PC-9 (cell line): ENCODE measurements at places on chromosomes 5 and 9. TPM values are rescaled to one million over a fixed set of nuclear protein-coding genes. Genes with fewer than 3 reads are reported as not detected.

GRCh38 chr9:98879963-98880310 lies 63.8 kb upstream of the COL15A1 start:
- no peak overlapping the region for H3K27ac ChIP-seq
- no peak for DNase-seq
- H3K4me3 ChIP-seq: no peak overlapping the region
- no peaks in the 10 kb centered on the region for H3K36me3 ChIP-seq
- peaks cover 67% of the 10 kb centered on the region for H3K27me3 ChIP-seq
- no peaks in the 10 kb centered on the region for H3K4me1 ChIP-seq

GRCh38 chr5:19058216-19058615 lies 929.8 kb downstream of the CDH18 start:
- no peak overlapping the region for H3K27ac ChIP-seq
- no peaks in the 10 kb centered on the region for H3K36me3 ChIP-seq
- no peak overlapping the region for H3K4me3 ChIP-seq

DNA sequence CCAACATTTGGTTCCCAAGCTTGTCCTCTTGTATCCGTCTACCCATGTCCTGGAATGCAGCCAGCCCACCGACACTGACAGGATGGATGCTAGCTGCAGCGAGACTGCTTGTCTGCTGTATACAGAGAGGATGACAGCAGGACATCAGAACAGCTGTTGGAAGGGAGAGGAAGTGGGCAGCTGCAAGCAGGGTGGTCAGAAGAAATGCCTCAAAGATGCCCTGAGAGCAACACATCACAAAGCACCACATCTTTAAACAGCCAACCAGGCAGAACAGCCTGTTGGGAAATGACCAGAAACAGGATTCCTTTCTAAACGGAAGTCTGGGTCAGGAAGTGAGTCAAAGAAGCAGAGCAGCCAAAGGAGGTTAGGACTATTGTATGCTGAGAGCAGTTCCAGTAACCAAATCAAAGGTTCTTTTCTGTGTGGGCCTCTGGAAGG lies 219.1 kb downstream of the NDUFS4 start:
- no peak overlapping the region for H3K27ac ChIP-seq
- no peaks in the 10 kb centered on the region for H3K27me3 ChIP-seq
- H3K4me1 ChIP-seq: no peaks in the 10 kb centered on the region
- no peak for DNase-seq
- H3K36me3 ChIP-seq: no peaks in the 10 kb centered on the region

The ENHO gene
- total RNA-seq: not detected in 2 replicates

DNA sequence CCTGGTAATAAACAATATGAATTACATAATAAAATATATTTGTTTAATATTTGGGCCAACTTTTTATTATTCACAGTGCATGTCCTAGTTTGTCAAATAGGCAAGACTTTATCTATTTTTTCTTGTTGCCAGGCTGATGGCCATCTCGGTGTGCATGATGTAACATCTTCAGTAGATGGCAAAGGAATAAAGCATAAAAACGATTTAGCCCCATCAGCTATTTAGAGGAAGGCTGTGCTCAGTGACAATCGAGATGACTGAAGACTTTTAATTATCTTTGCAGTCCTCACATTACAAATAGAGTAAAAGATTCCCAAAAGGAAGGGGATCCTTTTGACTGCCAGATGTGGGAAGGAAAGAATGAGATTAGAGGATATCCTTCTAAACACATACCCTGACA lies 358.5 kb downstream of the PTPRD start:
- DNase-seq: no peak
- no peak overlapping the region for H3K27ac ChIP-seq
- no peaks in the 10 kb centered on the region for H3K36me3 ChIP-seq

The ANGPTL2 gene
- 0.13 TPM in 1 of 2 replicates, not detected in the other for total RNA-seq

- no peak overlapping the region for H3K27ac ChIP-seq
- DNase-seq: no peak
- no peaks in the 10 kb centered on the region for H3K27me3 ChIP-seq
- no peak overlapping the region for H3K4me3 ChIP-seq
Measured at GRCh38 chr5:169923988-169924387, 56.3 kb downstream of the INSYN2B start.

The SLC6A3 gene
- not detected in 2 replicates for total RNA-seq

The ABLIM3 gene
- total RNA-seq: 101 and 111 TPM in 2 replicates

The ADAMTS2 gene
- total RNA-seq: not detected in 2 replicates

GRCh38 chr5:132219981-132220380 lies 7.7 kb downstream of the P4HA2 start:
- H3K27me3 ChIP-seq: no peaks in the 10 kb centered on the region
- H3K36me3 ChIP-seq: no peaks in the 10 kb centered on the region
- H3K27ac ChIP-seq: no peak overlapping the region
- no peak overlapping the region for H3K4me3 ChIP-seq
- no peak for DNase-seq
- H3K4me1 ChIP-seq: no peaks in the 10 kb centered on the region

GRCh38 chr5:109744261-109744660 lies 54.5 kb downstream of the MAN2A1 start:
- H3K4me1 ChIP-seq: peaks cover 27% of the 10 kb centered on the region
- no peak for DNase-seq
- peak overlapping the region; percentile 33 for H3K27ac ChIP-seq

DNA sequence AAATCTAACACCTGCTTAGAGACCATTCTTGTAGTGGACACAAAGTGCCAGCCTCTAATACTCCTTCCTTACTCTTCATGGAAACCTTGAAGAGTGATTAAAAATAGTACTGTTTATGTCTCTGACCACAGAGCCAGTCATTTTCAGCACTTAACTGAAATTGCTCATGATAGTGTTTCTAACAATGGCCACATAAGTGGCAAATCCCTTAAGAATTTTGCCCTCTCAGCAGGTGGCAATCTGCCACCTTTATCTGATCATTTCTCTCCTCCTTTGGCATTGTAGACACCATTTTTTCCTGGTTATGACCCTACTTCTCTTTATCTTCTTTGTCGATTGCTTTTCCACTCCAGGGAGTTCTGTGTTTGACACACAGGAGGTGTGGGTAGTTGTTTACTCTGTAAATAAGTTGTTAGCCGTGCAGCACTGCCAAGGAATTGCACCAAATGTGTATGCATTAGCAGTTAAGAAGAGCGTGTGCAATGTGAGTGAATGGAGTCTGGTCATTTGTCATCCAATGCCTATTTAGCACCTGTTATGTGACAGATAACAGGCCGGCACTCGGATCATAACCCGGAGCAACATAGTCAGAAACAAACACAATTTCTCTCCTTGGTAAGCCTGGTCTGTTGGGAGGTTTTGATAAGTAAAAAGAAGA lies 36.8 kb upstream of the STARD4 start:
- no peaks in the 10 kb centered on the region for H3K4me1 ChIP-seq
- no peak overlapping the region for H3K4me3 ChIP-seq
- no peak for DNase-seq
- no peak overlapping the region for H3K27ac ChIP-seq
- no peaks in the 10 kb centered on the region for H3K36me3 ChIP-seq

GRCh38 chr9:87657893-87658292 lies 68.0 kb upstream of the CTSL start:
- no peak overlapping the region for H3K27ac ChIP-seq
- H3K27me3 ChIP-seq: no peaks in the 10 kb centered on the region
- no peak for DNase-seq
- H3K36me3 ChIP-seq: no peaks in the 10 kb centered on the region

The IL13 gene
- total RNA-seq: not detected in 2 replicates

The ARL14EPL gene
- total RNA-seq: 0.37 TPM in 1 of 2 replicates, not detected in the other

The ECSCR gene
- not detected in 2 replicates for total RNA-seq

DNA sequence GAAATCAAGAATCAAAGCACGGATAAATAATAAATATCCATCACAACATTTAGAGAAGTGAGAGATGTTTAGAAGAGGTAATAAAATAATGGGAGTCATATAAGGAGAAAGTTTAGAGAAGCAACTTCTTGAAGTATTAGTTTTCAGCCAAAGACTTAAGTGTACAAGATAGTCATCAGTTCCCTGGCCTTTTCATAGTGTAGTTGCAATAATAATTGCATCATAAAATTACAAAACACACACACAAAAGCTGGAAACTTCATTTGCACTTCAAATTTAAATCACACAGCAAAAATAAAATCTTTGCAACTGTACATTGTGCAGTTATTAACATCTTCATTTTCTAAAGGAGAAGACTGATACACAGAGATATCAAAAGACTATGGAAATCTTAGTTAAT lies 319.1 kb upstream of the RGMB start:
- H3K27me3 ChIP-seq: no peaks in the 10 kb centered on the region
- no peak overlapping the region for H3K4me3 ChIP-seq
- no peak overlapping the region for H3K27ac ChIP-seq
- no peak for DNase-seq
- no peaks in the 10 kb centered on the region for H3K4me1 ChIP-seq
- H3K36me3 ChIP-seq: no peaks in the 10 kb centered on the region

DNA sequence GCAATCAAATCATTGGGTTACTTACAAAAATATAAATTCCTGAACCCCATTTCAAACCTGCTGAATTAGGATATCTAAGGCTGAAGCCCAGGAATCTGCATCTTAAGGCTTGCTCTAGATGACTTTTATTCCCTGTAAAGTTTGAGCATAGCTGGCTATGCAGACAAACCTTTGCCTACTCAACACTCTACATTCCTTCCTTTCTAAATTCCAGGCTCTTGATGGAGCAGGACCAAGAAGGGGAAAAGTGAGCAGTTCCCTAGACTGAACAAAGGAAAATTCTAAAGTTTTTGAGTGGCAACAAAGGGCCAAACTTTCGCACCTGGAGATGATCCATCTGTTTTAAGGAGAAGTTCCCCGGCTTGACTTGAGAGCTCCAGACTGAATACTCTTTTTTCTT lies 9.8 kb upstream of the ADRA1B start:
- H3K4me1 ChIP-seq: peaks cover 96% of the 10 kb centered on the region
- peak overlapping the region; percentile 97 for H3K27ac ChIP-seq
- no peak for DNase-seq
- no peaks in the 10 kb centered on the region for H3K36me3 ChIP-seq
- H3K4me3 ChIP-seq: peak overlapping the region; percentile 12; the same call in 1 of the 2 replicates

GRCh38 chr9:127569886-127570401 lies 42.1 kb upstream of the STXBP1 start:
- peak; percentile 91 for DNase-seq
- no peaks in the 10 kb centered on the region for H3K27me3 ChIP-seq
- peaks cover 74% of the 10 kb centered on the region for H3K4me1 ChIP-seq
- no peaks in the 10 kb centered on the region; the same call in 1 of the 2 replicates for H3K36me3 ChIP-seq
- H3K27ac ChIP-seq: peak overlapping the region; percentile 91

The PCDHB12 gene
- not detected in 2 replicates for total RNA-seq
